Smooth muscle cell of the brain vasculature (primary cell): ENCODE measurements at places on chromosomes 1 and 21.

GRCh38 chr1:39088658-39089057 is 62.5 kb downstream of the NDUFS5 start:
- DNase-seq, result no peak

DNA sequence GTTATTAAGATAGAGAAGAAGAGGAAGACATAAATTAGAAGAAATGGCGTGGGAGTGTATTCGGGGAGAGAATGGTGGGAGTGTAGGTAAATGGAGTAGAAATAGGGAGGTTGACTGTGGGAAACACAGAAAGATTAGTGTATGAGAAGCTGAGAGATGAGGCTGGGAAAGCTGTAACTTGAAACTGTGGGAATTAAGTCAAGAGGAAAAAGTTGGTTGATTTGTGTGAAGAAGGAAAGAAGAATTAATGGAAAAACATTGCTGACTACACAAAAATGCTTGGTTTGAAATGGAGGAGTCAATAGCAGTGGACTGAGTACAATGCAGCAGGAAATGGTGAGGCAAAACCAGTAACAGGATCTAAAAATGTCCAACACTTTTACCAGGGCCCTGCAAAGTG is 448.3 kb downstream of the PTPRC start:
- no peak for DNase-seq

DNA sequence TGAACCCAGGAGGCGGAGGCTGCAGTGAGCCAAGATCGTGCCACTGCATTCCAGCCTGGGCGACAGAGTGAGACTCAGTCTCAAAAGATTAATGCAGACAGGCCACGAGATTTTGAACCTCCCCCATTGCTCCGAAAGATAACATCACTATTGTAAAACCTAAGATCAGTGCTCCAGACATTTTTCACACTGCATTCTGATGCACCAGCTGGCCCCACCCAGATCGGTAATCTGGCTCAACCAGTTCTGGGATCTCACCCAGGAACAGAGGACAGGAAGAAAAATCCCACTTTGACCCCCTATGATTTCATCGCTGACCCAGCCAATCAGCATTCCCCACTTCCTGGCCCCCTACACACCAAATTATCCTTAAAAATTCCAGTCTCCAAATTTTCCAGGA is 10.7 kb upstream of the CSRP1 start:
- DNase-seq, result no peak

GRCh38 chr1:68814067-68814466 is 317.2 kb upstream of the DEPDC1 start:
- DNase-seq, result no peak
